ENCODE measurements at places on chromosomes 11 and 22. TPM values are rescaled to one million over a fixed set of nuclear protein-coding genes. Genes with fewer than 3 reads are reported as not detected.

MED17 gene
- 27.5 TPM for total RNA-seq

IFTAP gene
- 17.5 TPM for total RNA-seq

OR10D3 gene
- not detected for total RNA-seq

OR52E8 gene
- total RNA-seq, result not detected

SMC1B gene
- total RNA-seq, result not detected

PVALB gene
- not detected for total RNA-seq

CASP1 gene
- 17.7 TPM for total RNA-seq

OR2D2 gene
- not detected for total RNA-seq

SYT13 gene
- not detected for total RNA-seq

EI24 gene
- total RNA-seq, result 201 TPM

KCNJ11 gene
- 0.23 TPM for total RNA-seq

GRIA4 gene
- total RNA-seq, result not detected

NLRP14 gene
- 0.07 TPM for total RNA-seq

CHEK2 gene
- 19.4 TPM for total RNA-seq

MIAT gene
- total RNA-seq, result 0.37 TPM

MMP1 gene
- total RNA-seq, result 3.5 TPM

ABTB2 gene
- total RNA-seq, result 3.3 TPM

P2RX3 gene
- total RNA-seq, result not detected

GALNT18 gene
- total RNA-seq, result 40.8 TPM

CARNS1 gene
- total RNA-seq, result not detected

OLFML1 gene
- not detected for total RNA-seq

MARK2 gene
- total RNA-seq, result 53.7 TPM

MS4A6A gene
- total RNA-seq, result not detected

KCNE3 gene
- total RNA-seq, result not detected

C22orf15 gene
- total RNA-seq, result 0.35 TPM

SCGB1D2 gene
- not detected for total RNA-seq

LARGE2 gene
- total RNA-seq, result 25.0 TPM

DLG2 gene
- total RNA-seq, result 0.19 TPM

PDE3B gene
- total RNA-seq, result 1.4 TPM

MPZL3 gene
- 16.5 TPM for total RNA-seq

OR5B21 gene
- total RNA-seq, result not detected

ROBO4 gene
- not detected for total RNA-seq

OR2AG2 gene
- total RNA-seq, result 0.07 TPM

DKK3 gene
- total RNA-seq, result 222 TPM

BIRC3 gene
- 1.5 TPM for total RNA-seq

RASD2 gene
- not detected for total RNA-seq

COMT gene
- 359 TPM for total RNA-seq

LINC01488 gene
- total RNA-seq, result not detected

LGALS12 gene
- total RNA-seq, result not detected

B3GAT1 gene
- total RNA-seq, result not detected

DDX25 gene
- total RNA-seq, result not detected
